ENCODE measurements at places on chromosomes 12 and 14.

GRCh38 chr12:25130741-25131188, 64.2 kb downstream of the DNAI7 start:
- DNase-seq: peak; percentile 72

- DNase-seq: no peak
Measured at GRCh38 chr12:80935111-80935510, 2.6 kb downstream of the LIN7A start.

DNA sequence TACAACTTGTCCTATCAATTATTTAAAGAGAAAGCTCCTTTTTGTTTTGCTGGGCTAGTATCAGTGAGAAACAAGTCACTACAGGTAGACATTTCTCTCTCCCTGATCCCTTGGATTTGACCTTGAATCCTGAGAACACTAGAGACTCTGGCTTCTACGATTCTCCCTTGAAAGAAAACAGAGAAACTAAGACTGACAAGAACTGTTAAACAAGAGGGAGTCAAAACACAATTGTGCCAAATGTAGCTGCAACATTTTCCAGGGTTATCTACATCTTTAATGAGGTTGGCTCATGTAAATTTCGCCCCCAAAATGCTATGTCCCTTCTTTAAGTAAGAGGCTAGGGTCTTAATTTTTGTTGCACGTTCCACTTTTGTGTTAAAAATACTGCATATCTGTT, 62.4 kb downstream of the SLC38A1 start:
- DNase-seq: no peak

- peak; percentile 61 for DNase-seq
Measured at GRCh38 chr12:54207539-54208294, 18.9 kb upstream of the SMUG1 start.

DNA sequence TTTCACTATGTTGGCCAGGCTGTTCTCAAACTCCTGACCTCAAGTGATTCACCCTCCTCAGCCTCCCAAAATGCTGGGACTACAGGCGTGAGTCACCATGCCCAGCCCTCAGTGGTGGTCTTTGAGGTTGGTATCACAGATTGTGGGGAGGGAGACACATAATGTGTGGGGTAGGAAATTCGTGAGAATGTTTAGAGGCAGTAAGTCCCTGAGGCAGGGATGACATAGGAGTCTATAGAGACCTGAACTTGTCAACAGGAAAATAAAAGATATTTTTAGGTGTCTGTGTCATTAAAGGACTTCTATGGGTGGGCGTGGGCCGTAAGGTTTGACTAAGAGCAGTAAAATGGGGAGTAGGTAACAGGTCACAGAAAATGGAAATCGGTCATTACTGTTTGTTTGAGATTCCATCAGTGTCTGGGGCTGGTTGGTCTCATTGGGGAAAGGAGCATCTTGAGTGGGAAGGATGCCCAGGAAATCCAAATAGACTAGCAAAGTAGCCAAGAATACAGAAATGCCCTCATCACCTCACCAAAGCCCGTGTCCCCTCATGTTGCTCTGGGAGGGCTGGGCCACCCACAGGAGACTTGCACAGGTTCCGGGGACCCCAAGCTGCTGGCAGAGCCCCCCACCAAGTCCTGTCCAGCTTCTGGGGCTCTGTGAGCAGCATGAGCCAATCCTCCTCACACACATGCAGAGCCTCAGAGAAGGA, 63.6 kb upstream of the BCL2L14 start:
- DNase-seq: peak; percentile 27

GRCh38 chr12:58443981-58444371, 476.3 kb downstream of the LRIG3 start:
- DNase-seq: peak; percentile 73

DNA sequence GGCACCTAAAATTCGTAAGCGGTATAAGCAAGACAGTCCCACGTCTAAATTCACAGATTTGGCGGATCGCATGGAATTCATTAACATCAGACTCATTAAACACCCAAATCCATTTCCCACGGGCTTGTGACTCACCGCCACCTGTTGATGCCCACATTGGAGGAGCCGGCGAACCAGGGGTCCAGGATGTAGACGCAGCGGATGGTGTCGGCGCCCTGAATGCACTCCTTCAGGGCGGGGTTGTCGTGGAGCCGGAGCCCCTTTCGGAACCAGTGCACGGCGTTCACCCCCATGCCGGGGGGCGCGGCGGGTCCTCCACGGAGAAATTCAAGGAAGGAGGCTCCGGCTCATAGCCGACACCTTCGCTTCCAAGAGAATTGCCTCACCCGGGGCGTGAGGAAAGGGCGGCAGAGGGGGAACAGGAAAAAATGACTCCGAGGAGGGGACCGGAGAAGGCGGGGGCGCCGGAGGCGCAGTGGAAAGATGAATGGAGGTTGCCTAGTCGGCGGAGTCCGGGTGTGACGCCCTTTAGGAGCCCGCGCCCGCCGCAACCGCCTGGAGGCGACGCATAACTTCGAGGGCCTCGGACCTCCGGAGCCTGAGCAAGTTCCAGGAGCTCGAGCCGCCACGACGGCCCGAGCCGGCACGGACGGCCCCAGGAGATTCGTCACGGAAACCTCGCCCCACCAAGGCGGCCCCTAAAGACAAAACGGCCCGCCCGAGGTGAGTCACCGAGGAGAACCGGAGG, 506 bp downstream of the CRY1 start:
- DNase-seq: peak; percentile 52

DNA sequence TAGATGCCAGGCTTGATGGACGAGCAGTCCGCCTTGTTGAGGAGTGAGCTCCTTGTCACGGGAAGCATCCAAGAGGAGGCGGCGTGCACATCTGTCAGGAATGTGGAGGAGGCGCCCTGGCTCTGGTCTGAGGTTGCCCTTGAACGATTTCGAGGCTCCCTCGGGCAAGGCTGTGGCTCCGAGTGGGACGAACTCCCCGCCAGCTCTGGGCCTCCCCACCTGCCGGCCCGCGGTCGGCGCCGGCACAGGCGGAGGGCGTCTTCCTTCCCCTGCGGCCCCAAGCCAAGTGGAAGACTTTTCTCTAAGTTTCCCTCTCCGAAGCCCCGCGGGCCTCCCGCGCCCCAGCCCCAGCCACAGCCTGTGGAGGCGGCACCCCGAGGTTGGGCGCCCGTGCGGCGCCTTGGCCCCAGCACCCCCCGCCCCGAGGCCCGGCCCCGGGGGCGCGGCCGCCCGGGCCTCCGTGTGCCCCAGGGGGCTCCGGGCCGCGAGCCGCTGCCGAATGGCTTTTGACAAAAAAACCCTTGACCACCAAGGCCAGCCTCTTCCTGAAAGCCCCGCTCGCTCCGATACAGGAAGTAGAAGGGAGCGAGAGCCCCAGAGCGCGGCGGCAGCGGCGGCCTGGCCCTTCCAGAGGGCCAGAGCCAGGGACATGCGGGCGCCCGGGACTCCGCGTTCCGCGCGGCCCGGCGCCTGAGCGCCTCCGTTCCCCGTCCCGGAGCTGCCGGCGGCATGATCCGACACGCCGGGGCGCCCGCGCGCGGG, at the start of gene RIN3:
Gene RIN3, plus strand, starts transcription at position 578 of the 762 bp plus-strand sequence. Its CDS starts 152 bp downstream, at position 730.
- peak; percentile 64 for DNase-seq

GRCh38 chr14:32703183-32703621, 235.5 kb upstream of the NPAS3 start:
- peak; percentile 38 for DNase-seq

- DNase-seq: no peak
Measured at GRCh38 chr12:106031761-106032622, 106.8 kb downstream of the NUAK1 start.

- peak; percentile 75 for DNase-seq
Measured at GRCh38 chr14:51929166-51929565, 60.2 kb upstream of the RTRAF start.

DNA sequence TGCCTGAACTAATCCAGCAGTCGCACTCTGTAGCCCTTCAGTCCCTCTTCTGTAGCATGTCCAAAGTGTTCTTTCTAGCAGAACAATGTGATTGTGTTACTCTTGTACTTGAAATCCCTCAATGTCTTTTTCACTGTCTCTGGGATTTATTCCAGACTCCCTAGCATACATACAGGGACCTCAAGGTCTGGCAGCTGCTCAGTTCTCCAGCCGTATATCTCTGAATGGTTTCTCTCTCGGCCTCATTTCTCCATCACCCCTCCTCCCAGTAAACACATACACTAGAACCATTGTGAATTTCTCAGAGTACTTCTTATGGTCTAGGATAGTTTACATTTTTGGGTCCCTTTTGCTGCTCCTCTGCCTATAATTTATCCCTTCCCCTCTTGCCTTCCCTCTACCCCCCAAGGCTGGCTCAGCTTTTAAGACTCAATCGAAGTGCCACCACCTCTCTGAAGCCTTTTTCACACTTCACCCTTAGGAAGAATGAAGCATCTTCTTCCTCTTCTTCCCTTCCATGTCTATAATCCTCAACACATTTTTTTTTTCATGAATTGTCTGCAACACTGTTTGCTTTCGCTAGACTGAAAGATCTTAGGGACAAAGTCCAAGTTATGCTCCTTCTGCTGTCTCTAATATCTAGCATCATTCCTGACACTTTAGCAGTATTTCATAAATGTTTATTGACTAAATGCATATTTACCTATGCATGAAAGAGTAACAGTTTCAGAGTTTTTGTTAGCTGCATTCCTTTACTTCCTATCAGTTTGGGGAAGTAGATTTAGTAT, 446.1 kb downstream of the ZFP36L1 start:
- DNase-seq: no peak

- peak; percentile 74 for DNase-seq
Measured at GRCh38 chr12:11568762-11569478, 80.6 kb upstream of the ETV6 start.

DNA sequence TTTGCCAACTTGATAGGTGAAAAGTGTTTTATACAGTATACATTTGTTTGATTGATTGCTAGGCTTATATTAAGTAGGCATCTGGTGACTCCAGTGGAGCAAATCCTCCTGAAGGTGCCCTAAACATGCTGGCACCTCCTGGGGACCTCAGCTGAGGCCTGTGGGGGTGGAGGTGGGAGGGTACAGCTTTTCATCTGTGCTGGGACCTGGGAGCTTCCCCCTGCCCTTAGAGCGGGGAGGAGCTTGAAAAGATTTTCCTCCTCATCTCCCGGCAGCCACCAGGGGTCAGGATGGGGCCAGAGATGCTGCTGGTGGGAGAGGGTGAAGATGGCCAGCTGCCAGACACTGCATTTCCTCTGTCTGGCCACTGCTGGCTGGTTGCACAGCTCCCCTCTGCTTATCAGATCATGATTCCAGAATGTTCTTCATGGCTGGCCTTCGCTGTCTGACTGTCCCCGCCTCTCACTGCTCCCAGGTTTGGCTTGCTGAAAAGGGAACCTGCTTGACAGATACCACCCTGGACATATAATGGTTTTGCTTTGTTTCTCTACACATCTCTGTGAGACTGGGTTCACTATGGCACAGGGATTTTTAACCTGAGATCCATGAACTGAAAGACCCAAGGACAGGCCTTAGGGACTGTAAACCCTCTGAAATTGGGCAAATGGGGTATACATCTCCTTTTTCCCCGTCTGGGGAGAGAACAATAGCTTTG, 10.5 kb upstream of the JPH4 start:
- peak; percentile 94 for DNase-seq

DNA sequence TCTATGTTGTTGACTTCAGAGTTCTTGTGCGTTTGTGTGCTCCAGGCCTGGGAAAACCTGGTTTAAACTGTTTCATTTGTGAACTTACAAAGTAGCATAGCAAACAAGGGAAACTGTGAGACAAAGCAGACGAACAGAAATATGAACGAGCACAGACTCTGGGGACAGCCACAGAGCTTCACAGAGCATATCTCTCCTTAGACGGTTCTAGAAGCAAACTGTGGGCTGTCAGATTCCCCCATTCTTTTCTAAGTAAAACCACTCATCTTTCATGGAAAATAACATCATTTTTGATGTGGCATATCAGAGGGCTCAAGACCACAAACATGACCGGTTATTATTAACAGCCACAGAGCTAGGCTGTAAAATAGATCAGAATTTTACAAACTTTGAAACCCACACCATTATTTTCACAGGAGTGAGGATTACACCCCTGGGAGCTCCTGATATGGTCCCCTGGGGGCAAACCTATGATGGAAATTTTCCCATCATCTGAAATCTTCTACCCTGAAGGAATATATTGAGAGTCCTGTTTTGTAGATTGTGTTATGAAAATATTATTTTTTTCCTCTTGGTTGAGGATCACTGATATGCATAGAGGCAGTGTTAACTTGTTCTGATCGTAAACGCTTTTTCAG, 102.0 kb downstream of the ADGRD1 start:
- DNase-seq: no peak

All from choroid plexus epithelial cell (primary cell).